ENCODE measurements at places on chromosomes 6 and 20.

GRCh38 chr20:43535370-43536004, 23.3 kb upstream of the SGK2 start:
- DNase-seq: no peak

- DNase-seq: no peak
Measured at GRCh38 chr6:107764684-107765460, 59.2 kb downstream of the SCML4 start.

GRCh38 chr6:14312587-14312986, 195.0 kb downstream of the CD83 start:
- DNase-seq: no peak

GRCh38 chr6:163776196-163776905, 361.8 kb downstream of the QKI start:
- DNase-seq: no peak

DNA sequence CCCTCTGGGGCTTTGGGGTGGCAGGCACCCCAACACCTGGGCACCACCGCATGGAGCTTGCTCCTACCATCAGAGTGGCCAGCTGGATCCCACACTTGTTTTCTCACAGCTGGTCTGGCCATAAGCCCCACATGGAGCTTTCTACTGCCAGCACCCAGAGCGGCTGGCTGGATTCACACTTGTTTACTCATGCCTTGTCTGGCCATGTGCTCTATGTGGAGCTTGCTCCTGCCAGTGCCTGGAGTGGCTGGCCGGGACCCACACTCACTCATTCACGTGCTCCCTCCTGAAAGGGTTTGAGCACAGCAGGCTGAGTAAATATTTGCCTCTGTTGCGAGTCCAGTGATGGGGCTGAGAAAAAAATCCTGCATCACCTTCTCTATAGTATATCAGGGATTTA, 487.0 kb downstream of the CD109 start:
- no peak for DNase-seq

GRCh38 chr6:95935736-95936135, 80.0 kb upstream of the FUT9 start:
- no peak for DNase-seq

- DNase-seq: no peak
Measured at GRCh38 chr20:61045876-61046585, 206.0 kb upstream of the CDH4 start.

DNA sequence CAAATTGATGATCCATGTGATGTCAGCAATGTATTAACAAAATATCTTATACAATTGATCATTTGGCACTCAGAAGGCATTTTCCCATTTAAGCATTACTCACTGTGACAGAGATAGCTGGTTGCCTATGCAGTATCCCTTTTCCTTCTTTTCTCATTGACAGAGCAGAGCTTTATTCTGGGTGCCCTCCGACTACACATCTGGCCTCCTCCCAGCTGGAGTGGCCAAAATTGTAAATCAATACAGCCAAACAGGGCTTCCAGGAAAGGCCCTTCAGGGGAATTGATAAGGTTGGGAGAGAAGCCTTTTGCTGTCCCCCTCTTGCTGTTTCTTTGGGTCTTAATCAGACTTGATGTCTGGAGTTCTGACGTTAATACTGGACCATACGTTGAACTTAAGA, 9.6 kb upstream of the BLOC1S5 start:
- DNase-seq: no peak

DNA sequence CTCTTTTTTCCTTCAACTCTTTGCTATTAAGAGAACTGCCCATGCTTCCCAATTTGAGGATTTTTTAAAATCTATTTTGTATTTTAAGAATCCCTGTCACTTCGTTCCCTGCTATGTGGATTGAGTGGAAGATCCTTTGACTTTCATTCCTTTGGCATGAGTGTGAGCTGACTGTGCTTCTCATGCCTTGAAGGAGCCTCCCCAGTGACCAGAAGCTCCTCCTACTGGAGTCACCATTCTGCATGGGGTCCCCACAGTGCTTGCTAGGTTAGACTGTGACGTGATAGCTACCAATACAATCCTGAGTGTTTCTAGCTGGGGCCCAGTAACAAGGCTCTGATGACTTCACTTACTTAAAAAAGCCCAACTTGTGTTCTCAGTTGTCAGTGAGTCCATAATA, 104.4 kb upstream of the LAMP5 start:
- DNase-seq: peak; percentile 21

- no peak for DNase-seq
Measured at GRCh38 chr6:44260451-44261297, 3.3 kb upstream of the SLC35B2 start.

DNA sequence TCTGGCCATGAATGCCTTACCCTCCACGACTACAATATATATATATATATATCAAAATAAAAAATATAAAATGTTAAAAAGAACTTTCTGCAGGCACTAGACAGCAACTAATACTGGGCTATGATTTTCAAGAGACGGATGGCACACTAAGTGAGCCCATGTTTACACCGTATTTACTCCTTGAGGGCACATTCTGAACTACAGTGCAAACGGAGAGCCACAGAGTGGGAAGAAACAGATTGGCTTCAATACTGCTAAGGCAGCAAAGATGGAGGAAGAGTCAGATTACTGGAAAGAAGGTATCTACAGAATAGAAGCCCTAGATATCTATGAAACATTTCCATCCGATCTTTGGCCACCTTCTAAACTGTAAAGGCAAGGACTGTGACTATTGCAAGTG, 330.3 kb downstream of the HTR1B start:
- DNase-seq: no peak

- no peak for DNase-seq
Measured at GRCh38 chr6:156595476-156595875, 181.7 kb upstream of the ARID1B start.

- peak; percentile 69 for DNase-seq
Measured at GRCh38 chr20:4026093-4026601, 10.8 kb upstream of the RNF24 start.

- DNase-seq: no peak
Measured at GRCh38 chr6:169890049-169890448, 138.6 kb downstream of the ERMARD start.

DNA sequence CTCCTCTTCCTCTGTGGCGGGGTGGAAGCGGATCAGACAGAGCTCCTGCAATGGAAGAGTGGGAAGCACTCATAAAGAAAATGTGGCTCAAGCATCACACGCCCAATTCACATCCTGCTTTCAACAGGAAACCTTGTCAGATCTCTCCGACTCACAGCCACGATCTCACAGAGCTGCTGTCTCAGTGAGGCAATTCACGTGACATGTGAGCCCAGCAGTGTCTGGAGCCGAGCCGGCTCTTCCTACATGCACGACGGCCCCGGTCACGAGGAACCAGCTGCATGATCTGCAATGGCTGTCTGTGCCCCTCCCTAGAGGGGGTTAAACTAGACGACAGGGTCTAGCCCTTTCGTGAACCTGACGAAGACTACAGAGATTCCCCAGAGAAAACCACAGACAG, 29.5 kb upstream of the TCFL5 start:
- peak; percentile 82 for DNase-seq

DNA sequence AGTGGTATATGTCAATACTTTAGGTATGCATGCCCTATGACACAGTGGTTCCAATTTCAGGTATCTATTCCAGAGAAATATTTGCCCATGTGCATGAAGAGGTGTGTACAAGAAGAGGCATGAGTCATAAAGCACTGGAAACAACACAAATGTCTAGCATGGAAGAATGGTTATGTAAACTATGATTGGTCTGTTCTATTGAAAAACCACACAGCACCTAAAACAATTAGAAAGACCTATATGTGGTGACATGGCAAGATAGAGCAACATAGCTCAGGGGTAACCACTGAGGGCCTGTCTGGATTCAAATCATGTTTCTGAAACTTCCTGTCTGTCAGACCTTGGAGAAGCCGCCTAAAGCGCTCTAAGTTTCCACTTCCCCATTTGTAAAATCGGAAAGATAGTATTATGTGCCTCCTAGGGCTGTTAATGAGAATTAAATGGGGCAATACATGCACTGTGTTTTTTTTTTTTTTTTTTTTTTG, 76.0 kb upstream of the SHLD1 start:
- DNase-seq: no peak

DNA sequence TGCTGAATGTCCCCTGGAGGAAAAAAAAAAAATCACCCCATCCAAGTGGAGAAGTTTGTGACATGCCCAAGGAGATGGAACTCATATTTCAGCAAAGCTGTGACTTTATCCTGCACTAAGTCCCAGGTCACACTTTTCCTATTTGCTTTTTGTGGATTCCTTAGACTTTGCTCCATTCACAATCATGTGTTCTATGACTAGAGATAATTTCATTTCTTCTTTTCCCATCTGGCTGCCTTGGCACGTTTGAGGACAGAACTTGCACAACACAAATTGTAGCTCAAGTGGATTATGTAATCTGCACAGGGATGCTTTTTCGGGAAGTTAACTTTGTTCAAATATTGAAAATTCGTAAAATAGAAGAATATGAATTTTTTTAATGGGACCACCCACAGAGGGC, 100.7 kb upstream of the PTPN1 start:
- no peak for DNase-seq

GRCh38 chr6:36357872-36358225, 21.2 kb upstream of the BNIP5 start:
- DNase-seq: no peak

DNA sequence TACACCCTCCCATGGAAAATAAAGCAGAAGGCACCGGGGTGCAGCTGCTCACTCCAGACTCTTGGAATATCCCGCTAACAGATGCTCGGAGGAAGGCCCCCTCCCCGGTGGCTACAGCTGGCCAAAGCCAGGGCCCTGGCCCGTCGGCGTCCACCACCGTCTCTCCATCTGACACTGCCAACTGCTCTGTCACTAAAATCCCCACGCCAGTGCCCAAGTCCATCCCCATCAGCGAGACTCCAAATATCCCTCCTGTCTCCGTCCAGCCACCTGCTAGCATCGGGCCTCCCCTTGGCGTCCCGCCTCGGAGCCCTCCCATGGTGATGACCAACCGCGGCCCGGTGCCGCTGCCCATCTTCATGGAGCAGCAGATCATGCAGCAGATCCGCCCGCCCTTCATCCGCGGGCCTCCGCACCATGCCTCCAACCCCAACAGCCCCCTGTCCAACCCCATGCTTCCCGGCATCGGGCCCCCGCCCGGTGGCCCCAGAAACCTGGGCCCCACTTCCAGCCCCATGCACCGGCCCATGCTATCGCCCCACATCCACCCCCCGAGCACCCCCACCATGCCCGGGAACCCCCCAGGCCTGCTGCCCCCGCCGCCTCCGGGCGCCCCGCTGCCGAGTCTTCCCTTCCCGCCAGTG, 143.9 kb downstream of the SOBP start:
- no peak for DNase-seq

DNA sequence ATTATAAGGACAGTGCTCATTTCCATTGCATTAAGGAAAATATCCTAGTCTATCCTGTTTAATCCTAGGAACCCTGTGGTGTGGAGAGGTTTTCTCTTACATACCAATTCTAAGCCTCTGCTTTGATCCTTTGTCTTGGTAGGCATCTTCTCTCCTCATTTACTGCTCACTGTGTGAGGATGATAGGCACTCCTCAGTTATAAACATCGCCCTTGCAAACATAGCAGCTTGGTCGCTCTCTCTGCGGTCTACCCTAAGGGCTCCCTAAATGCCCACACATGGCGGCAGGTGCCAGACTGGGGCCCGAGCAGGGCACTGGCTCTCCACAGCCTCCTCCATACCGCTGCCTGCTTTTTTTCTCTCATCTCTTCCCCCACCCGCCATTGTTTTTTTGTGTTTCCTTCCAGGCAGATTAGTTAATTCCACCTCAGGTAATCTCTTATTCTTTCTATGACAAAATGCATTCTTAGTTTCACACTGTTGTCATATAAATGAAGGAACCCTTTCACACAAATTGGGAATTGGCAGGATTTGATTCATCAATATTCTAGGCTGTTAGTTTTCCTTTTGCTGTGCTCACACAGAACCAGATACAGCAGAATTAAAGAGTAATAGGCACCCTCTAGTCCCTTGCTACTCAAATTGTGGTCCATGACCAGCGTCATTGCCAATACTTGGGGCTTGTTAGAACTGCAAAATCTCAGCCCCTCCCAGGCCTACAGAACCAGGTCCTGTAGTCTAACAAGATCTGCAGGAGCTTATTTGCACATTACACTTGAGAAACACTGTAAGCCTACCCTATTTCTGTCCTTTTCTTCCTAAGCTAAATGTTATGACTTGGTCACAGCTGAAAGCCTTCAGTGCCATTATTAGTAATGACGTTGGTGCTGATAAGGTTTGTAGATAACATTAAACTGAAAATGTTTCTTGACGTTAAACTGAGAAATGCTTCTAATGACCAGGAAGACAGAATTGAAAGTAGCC, 36.3 kb downstream of the CARMIL1 start:
- DNase-seq: no peak

- no peak for DNase-seq
Measured at GRCh38 chr6:47936820-47937219, 155.0 kb downstream of the OPN5 start.

DNA sequence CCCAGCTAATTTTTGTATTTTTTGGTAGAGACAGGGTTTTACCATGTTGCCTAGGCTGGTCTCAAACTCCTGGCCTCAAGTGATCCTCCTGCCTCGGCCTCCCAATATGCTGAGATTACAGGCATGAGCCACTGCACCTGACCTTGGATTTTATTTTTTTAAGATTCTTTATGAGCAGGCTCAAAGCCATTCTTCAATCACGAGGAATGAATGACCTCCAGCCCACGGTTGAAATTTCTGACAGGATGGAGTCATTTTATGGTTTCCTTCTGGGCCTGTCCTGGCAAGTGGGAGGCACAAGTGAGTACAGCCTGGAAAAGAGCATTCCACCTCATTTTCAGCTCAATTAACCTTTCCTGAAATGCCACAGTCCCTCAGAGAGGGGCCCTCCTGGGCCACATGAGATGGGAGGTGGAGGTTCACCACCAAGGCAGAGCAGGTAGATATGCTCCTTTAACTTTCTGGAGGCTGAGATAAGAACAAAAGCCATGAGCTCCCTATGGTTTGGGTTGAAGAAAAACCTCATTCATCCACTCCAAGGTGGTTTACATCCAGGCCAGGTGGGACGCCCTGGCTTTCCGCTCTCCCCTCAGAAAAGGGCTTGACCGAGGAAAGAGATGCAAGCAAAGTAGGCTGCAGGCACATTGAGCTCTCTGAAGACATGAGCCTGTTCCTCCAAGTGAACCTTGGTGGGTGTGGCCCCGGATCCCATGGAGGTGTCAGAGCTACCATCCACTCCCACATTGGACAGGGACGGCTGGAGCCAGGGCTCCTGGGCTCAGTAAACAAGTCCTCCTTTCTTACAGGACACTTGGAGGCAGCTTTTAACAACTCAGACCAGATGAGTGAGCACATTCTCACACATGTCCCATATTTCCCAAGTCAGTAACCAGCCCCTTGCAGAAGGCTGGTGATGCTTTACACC, 208.5 kb upstream of the SSTR4 start:
- DNase-seq: no peak

- no peak for DNase-seq
Measured at GRCh38 chr6:168101590-168102314, 22.7 kb upstream of the FRMD1 start.

GRCh38 chr6:82085701-82086100, 161.8 kb downstream of the IBTK start:
- DNase-seq: no peak

- DNase-seq: no peak
Measured at GRCh38 chr6:102417368-102417998, 1024.0 kb downstream of the GRIK2 start.
